ENCODE measurements at places on chromosomes 2 and 18.
A peak's percentile ranks its signal among the peaks of the same experiment; 100 is the strongest.

GRCh38 chr2:8306530-8307351, 375.1 kb upstream of the ID2 start:
- DNase-seq = no peak

DNA sequence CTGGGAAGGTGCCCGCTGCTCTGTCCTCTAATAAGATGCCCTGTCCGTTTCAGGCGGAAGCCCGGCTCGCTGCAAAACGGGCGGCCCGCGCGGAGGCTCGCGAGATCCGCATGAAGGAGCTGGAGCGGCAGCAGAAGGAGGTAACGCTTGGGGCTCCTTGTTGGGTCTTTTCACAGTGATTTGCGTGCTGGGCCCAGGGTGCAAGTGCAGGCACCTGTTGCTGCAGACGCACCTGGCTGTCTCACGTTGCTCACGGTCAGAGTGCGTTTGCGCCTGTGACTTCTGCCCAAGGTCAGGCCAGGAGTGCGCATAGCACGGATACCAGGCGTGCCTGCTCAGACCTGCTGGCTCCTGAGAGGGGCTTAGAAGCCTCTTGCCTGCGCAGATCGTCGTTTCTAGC, 81.1 kb downstream of the LRRFIP1 start:
- DNase-seq = no peak

DNA sequence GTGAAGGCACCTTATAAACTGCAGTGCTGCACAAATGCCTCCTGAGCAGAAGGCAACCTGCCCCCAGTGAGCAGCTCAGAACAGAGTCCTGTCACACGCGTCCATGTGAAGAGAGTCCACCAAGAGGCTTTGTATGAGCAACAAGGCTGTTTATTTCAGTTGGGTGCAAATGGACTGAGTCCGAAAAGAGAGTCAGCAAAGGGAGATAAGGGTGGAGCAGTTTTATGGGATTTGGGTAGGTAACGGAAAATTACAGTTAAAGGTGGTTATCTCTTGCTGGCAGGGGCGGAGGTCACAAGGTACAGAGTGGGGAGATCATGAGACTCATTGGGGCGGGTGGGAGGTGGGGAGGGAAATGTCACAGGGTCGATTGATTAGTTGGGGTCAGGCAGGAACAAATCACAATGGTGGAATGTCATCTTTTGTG, 53.4 kb upstream of the RALBP1 start:
- DNase-seq = no peak

- DNase-seq = no peak
Observed at GRCh38 chr2:25711675-25712354, 38.4 kb upstream of the DTNB start.

- no peak for DNase-seq
Observed at GRCh38 chr2:104836841-104837240, 17.1 kb upstream of the POU3F3 start.

DNA sequence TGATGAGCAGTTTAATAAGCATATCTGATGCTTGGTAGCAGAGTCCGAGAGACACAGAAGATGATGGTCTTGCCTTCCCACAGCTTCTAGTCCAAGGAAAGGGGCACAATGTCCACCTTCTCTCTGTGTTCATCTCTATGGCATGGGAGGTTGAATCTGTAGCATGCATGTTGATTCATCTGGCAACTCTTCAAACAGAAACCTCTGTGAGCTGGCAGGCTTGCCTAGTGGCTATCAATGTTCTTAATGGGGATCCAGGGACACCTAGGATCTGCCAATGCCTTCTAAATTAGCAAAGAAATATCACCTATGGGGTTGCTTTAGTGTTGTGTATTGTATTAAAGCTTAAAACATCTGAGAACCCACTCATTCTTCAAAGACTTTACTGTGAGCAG, 170.8 kb downstream of the INO80D start:
- DNase-seq = no peak

- no peak for DNase-seq
Observed at GRCh38 chr2:219002395-219003266, 9.4 kb upstream of the CRYBA2 start.

- DNase-seq = no peak
Observed at GRCh38 chr2:98269274-98269673, 77.0 kb upstream of the CNGA3 start.

DNA sequence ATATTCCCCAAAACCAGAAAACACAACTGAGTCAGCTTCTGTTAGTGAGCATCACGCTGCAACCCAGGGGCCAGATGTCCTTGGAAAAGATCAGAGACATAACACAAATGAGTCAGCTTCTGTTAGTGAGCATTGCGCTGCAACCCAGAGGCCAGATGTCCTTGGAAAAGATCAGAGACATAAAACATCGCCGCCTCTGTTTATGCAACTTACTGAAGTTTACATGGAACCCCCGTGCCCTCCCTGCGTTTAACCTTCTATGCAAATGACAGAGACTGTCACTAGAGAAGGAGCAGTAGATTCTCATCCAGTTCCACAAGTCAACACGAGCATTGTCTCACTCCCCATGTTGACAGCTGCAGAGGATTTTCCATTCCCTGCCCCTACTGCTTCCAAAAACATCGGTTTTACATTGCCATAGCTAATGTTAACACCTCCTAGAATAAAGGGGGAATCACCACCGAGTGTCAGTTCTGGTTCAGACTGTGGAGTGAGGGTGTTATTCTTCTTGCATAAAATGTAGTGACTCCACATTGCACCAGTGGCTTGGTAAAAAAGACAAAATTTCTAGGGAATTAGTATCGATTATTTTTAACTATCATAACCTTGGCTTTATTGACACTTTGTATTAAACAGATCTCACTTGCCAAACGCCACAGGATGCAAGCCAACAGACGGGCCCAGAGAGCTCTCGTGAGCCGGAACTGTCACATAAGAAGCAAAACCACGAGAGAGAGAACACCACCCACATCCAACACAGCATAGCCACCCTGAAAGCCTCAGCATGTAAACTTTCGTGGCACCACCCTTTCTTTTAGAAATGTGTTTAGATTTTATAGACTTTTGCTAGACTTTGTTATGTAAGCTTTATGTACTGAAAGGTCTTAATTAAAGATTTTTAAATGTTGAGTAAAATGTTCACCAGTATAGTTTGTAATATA, 87.7 kb downstream of the SH3YL1 start:
- DNase-seq = peak; percentile 33

DNA sequence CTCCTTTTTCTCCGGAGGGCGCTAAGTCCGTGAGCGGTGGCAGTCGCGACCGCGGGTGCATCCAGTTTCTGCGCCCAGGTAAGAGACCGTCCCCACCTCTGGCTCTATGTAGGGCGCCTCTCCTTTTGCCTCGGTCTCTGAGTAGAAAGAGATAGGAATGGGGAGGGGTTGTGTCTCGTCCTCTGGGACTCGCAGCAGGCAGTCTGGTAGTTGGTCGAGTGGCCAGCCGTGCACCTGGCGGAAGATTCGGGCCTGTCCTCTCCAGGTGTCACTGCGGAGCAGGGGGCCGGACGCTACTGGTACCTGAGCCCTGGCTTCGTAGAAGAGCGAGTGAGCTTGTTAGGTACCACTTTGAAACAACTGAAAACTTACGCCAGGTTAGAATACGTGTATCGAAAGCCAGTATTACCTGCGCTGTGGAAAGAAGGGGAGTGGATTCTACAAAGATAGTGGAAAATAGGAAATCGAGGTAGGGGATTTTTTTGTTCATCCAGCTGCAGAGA, 403 bp downstream of the MAP2 start:
- no peak for DNase-seq

- no peak for DNase-seq
Observed at GRCh38 chr18:13308369-13308768, 89.8 kb downstream of the LDLRAD4 start.

DNA sequence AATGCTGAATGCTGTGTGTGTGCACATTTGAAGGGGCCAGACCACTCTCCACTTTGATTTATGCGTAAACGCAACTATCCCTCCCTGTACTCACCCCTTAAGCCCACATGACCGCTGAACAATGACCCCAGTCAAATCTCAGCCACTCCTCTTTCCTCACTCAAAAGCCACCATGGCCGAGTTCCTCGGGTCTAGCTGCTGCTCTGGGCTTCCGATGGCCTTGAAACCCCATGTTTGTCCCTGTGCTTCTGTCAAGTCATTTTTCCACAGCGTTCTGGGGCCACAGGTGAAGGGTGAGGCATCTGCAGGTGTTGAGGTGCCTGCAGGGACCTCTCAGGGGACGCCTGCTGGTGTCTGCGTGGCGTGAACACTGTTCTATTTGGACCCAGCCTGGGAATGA, 74.3 kb upstream of the TMEM18 start:
- no peak for DNase-seq

- no peak for DNase-seq
Observed at GRCh38 chr2:128868686-128869551, 550.3 kb upstream of the HS6ST1 start.

DNA sequence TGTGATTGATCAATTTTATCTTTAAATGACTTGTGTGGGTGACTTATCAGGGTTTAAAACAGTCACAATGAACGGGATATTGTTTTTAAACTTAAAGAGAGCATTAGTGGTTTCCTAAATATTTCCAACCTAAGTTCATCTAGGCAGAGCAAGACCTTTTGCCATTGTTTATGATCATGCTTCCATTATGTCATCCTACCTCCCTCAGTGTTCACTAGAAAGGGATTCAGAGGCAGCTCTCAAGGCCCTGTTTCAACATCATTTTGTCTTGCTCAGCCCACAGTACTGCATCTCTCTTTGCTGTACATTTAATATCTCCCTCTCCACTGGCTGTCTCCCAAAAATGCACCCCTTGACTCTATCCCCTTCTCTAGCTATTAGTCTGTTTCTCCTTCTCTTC, 21.5 kb upstream of the PELI1 start:
- DNase-seq = no peak

DNA sequence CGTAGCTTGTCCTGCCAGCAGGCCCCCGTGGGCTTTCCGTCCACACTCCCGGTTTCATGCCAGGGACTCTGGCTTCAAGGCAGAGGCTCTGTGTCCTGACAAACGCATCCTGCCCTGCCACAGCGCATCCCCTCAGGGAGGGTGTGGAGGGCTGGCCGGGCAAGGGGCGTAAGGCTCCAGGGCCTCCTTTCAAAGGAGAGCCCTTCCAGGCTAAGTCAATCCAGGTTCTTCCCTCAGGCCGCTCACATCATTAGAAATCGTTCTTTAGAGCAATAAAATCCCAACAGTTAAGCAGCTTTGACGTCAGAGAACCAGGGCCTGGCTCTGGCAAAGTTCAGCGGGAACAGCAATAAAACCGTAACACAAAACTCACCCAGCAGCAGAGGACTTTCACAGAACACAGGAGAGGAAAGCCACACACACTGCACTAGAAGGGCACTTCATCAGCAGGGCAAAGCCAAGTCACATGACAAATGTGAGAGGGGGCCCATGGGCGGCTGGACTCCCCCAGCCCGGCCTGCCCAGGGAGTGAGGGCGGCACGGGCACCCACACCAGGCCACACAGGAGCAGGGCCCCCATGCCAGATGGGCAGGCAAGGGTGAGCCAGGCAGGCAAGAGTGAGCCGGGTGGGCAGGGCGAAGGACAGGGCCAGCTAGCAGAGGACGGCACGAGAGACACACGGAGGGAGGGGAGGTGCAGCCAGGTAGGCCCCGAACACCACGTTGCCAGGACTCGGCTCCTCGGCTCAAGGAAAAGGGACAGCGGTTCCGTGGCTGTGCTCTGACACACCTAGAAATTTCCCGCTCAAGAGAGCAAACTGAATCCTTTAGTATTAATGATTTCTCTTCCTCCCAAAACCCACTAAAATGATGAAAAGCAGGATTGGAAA, 52.0 kb downstream of the HDAC4 start:
- no peak for DNase-seq

DNA sequence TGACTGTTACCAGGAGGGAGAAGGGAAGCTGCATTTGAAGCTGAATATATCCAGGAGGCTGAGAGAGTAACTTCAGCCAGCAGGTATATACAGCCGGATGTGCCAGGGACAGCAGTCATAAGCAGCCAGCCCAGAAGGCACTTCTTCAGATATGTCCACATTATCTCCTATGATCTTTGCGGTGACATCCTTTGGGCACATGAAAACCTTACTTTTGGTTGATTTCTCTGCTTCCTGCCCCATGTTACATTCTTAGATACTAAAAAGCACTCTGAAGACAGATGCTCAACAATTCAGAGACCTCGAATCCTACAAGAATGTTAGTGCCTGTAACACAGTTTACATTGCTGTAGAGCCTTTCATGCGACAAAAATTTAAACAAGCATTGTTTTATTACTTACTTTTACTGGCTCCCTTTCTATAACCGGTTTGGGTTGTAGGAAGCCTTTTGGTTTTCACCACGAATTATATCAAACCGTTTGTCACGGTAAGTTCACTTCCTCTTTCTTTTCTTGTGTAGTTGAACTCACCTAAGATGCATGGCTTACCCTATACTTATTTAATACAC, 50.3 kb upstream of the TLK1 start:
- DNase-seq = peak; percentile 13
